NCI-H1694 (cell line): ENCODE measurements at places on chromosomes 4 and X.

- no peak for DNase-seq
Observed at GRCh38 chr4:110867251-110867960, 244.5 kb upstream of the PITX2 start.

GRCh38 chrX:24874604-24875247, 141.0 kb downstream of the ARX start:
- DNase-seq: no peak

DNA sequence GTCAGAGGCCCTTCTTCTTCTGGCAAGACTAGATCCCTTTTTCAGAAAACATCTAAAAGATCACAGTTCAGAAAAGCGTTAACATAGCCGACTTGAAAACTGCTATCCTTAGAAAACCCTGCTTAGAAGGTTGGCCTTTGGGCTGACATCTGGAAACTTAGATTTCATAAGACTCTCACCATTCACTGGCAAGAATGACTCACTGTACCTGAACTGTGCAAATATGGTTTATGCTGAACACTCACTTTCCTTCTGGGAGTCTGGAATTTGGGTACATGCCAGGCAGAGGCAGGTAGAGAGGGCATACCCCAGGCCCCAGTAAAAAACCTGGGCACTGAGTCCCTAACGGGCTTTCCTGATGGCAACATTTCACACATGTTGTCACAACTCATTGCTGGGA, 88.8 kb upstream of the GPC3 start:
- no peak for DNase-seq

DNA sequence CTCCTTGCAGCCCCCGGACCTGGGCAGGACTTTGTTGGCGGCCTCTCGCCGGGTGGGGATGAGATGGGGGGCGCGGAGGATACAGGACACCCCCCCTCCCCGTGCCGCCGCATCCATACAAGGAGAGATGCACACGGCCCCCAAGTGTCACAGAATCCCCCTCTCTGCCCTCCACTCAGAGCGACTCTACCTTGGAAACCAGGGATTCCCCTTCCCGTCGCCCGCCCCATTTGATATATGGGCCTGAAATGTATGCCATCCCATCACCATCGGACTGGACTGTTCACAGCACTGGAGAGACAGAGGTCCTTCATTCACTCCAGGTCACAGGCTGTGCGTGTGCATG, 426 bp downstream of the PORCN start:
- DNase-seq: no peak

DNA sequence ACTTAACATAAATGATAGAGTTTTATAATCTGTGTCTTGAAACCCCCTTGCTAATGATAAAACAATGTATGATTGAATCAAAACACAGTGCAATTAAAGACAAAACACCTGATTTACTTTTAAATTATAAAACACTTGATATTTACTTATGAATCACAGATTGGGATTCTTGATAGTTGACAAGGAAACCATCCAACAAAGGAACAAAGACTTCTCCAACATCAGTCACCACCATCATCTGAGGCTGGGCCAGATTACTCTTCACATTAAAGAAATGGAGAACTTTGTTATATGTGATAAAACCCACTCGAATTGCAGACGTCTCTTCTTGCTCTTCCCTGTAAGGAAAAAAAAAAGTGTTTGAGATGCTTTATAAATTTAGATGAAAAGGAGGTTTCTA, 67.4 kb downstream of the METTL14 start:
- no peak for DNase-seq

DNA sequence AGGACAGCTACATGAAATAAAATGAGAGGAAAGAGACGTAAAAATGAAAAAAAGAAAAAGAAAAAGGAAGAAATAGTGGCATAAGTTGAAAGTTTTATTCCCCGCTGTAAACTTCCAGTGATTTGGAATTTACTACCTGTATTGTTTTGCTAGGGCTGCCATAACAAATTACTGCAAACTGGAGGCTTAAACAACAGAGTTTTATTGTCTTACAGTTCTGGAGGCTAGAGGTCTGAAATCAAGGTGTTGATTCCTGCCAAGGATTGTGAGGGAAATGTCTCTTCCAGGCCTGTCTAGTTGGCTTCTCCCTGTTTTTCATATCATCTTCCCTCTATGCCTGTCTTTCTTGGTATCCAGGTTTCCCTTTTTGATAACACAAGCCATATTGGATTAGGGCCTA, 119.4 kb upstream of the PACRGL start:
- no peak for DNase-seq

- no peak for DNase-seq
Observed at GRCh38 chrX:118211891-118212816, 95.5 kb upstream of the KLHL13 start.

GRCh38 chr4:17770845-17771244, 10.6 kb downstream of the FAM184B start:
- DNase-seq: no peak

GRCh38 chr4:68287704-68288392, 42.4 kb upstream of the TMPRSS11B start:
- DNase-seq: no peak

DNA sequence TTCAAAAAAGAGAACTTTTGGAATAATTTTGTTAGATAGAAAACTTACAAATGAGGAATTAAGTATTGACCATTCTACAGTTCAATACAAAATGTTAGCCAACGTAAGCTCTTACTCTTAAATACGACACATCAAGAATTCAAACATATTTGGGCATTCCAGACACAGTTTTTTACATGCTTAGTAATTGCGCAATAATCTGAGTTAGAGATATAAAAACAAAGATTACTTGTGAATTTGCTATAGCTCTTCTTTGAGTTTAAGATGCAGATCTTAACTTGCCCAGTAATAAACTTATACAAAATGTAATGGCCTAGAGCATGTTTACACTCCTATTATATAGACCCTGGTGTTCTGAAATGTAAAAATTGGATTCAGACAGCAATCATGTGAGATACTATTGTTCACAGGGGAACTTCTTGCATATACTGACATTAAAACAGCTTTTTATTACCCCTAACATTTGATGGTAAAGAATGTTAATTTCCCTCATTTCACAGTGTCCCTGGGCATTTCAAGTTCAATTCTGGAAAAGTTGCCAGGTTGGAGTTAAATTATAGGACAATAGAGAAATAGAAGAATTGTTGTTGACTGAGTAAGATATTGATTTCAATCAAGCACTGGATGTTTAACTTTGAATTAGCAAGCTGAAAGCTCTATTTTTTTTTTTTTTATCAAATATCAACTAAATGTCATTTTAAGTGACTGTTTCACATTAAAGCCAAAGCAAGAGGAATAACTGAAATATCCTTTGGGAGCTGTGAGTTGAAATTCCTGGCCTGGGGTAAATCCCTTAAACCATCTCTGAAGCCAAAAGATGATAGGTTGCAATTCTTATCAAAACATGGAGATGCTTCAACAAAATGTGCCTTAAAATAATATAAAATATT, 910 bp downstream of the HPGDS start:
- DNase-seq: no peak

GRCh38 chrX:12702509-12703091, 88.6 kb upstream of the PRPS2 start:
- peak; percentile 0 for DNase-seq

- DNase-seq: no peak
Observed at GRCh38 chr4:61786211-61786610, 586.1 kb downstream of the ADGRL3 start.

GRCh38 chrX:16586377-16587112, 63.4 kb upstream of the S100G start:
- no peak for DNase-seq

GRCh38 chrX:1582686-1583437, 8.5 kb upstream of the AKAP17A start:
- DNase-seq: no peak
